ENCODE measurements at places on chromosomes 11 and 22. TPM values are rescaled to one million over a fixed set of nuclear protein-coding genes. Genes with fewer than 3 reads are reported as not detected.
A peak's percentile ranks its signal among the peaks of the same experiment; 100 is the strongest.

- H3K36me3 ChIP-seq = no peaks in the 10 kb centered on the region
- no peak overlapping the region for H3K27ac ChIP-seq
- H3K27me3 ChIP-seq = no peaks in the 10 kb centered on the region
- no peak for DNase-seq
- no peaks in the 10 kb centered on the region for H3K4me1 ChIP-seq
Measured at GRCh38 chr11:105823495-105824033, 198.5 kb downstream of the MSANTD4 start.

The MS4A6A gene
- total RNA-seq = not detected

The GUCY1A2 gene
- total RNA-seq = 3.7 TPM

The SART1 gene
- 50.6 TPM for total RNA-seq

DNA sequence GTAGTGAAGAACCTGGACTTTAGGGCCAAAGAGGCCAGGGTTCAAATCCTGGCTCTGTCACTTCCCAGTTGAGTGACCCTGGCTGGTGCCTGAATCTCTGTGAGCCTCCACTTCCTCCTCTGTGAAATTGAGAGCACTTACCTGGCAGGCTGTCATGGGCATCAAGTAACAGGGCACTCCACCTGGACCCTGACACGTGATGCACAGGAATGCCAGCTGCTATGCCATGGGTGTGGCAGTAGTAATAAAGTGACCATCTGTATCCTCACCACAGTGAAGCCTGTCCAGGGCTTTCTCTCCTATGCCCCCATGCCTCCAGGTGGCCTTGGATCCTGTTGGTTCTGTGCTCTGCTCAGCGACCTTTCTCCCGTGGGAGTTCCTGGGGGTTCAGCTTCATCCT lies 29.8 kb upstream of the PPP6R3 start:
- H3K4me3 ChIP-seq = no peak overlapping the region
- no peak overlapping the region for H3K27ac ChIP-seq
- H3K36me3 ChIP-seq = peaks cover 41% of the 10 kb centered on the region
- H3K4me1 ChIP-seq = no peaks in the 10 kb centered on the region
- no peak for DNase-seq

The APOL1 gene
- total RNA-seq = not detected

GRCh38 chr11:16873289-16873688 lies 134.8 kb downstream of the C11orf58 start:
- no peaks in the 10 kb centered on the region for H3K27me3 ChIP-seq
- H3K27ac ChIP-seq = no peak overlapping the region
- no peak overlapping the region for H3K4me3 ChIP-seq
- peaks cover 10% of the 10 kb centered on the region for H3K36me3 ChIP-seq
- no peak for DNase-seq
- peaks cover 25% of the 10 kb centered on the region for H3K4me1 ChIP-seq

GRCh38 chr11:98600786-98601773 lies 419.7 kb upstream of the CNTN5 start:
- no peak for DNase-seq

DNA sequence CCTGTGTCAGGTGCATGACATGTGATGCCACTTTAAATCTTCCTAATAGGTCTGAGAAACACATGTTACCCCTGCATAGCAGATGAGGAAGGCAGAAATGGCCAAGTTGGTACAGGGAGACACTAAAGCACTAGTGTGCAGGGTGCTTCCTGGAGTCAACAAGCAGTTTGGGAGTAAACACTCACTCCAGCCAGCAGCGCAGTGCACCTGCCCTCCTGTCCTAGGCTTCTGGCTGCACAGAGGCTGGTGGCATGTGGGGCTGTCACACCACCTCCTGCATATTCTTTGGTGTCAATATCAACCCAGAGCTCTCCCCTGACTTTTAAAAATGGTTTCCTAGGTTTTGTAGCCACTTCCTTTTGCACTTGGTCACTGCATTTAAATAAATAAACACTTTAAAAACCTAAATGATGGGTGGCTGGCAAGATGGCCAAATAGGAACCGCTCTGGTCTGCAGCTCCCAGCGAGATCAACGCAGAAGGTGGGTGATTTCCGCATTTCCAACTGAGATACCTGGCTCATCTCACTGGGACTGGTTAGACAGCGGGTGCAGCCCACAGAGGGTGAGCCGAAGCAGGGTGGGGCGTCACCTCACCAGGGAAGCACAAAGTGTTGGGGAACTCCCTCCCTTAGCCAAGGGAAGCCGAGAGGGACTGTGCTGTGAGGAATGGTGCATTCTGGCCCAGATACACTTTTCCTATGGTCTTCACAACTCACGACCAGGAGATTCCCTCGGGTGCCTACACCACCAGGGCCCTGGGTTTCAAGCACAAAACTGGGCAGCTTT lies 33.5 kb downstream of the GAB4 start:
- no peak overlapping the region for H3K27ac ChIP-seq
- H3K36me3 ChIP-seq = no peaks in the 10 kb centered on the region
- no peaks in the 10 kb centered on the region for H3K4me1 ChIP-seq
- H3K27me3 ChIP-seq = no peaks in the 10 kb centered on the region

DNA sequence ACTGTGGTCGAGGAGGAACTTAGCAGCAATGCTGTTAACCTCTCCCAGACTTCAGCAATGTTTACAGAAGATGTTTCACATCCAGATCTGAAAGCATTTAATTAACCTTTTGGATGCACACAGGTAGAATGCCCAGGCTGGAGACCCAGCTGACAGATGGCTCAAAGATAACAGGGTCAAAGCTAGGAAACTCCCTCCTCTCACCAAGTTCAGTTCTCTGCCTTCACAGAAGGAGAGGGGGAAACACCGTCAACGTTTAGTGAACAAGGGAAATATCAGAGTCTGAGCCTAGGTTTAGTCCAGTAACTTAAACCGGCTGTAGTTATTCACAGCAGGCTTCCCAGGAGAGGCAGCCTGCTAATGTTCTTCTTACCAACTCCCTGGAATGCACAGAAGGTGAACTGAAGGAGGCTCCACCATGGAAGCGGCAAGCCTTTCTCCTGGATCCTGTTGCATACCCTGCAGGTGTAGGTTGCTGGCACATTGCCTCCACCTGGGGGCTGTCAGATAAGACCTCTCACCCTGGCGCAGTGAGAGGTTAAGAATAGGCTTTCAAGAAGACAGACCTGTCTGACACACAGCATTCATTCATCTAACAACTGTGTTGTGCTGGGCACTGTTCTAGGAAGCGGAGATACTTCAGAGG lies 23.5 kb upstream of the ANKK1 start:
- no peak overlapping the region for H3K27ac ChIP-seq
- H3K36me3 ChIP-seq = peaks cover 9% of the 10 kb centered on the region
- H3K4me3 ChIP-seq = no peak overlapping the region
- DNase-seq = peak; percentile 58

GRCh38 chr11:69172674-69173073 lies 16.9 kb downstream of the SMIM38 start:
- H3K4me3 ChIP-seq = no peak overlapping the region
- DNase-seq = peak; percentile 65
- no peaks in the 10 kb centered on the region for H3K27me3 ChIP-seq
- H3K4me1 ChIP-seq = no peaks in the 10 kb centered on the region

DNA sequence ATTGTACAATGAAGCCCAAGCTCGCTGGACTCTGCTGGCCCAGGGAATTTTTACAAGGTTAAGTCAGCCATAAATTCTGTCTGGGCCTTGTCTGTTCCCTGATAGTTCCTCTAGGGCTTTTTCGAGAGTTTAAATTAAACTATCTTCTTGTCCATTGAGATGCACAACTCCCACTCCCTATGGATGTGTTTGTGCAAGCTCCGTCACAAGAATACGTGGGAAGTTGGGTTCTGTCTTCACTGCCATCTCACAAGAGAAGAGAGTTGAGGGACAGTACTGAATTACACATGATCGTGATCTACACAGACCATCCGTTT lies 153.6 kb upstream of the TTC12 start:
- H3K4me3 ChIP-seq = no peak overlapping the region
- no peak for DNase-seq
- H3K36me3 ChIP-seq = no peaks in the 10 kb centered on the region
- H3K27ac ChIP-seq = no peak overlapping the region
- H3K4me1 ChIP-seq = no peaks in the 10 kb centered on the region
- no peaks in the 10 kb centered on the region for H3K27me3 ChIP-seq
